BJ (cell line): ENCODE measurements at places on chromosomes 4 and X.

DNA sequence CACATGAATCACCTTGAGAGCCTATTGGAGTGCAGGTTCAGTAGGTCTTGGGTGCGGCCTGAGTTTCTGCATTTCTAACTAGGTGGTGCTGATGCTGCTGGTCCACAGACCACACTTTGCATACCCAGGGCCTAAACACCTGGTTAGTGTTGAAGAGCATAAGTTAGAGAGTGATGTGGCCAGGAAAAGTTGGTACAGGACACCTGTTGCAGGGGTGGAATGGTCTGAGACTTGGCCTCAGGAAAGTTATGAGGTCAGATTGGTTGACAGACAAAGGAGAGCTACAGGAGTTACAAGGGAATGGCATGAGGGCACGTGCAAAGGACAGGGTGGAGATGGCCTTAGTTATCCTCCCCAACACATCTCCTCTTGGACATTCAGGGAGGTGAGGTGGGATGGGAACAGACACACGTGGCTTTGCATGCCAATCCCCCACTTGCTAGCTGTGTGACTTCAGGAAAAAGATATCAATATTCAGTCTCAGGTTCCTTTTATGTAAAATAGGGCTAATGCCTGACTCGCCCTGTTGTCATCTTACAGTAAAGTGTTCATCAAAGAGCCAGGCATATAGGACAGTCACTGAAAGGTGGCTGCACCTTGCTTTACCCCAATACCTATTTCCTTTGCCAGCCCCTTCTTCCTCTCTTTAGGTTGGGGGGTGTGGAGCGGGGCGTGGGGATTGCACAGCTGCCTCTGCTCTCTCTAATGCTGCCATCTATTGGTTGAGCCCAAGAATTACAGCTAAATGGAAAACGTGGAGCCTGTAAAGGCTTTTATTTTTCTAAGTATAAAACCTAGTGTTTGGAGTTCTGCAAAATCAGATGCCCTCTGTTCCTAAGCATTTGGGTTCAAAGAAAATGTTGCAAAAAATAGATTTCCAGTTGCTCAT is 47.5 kb downstream of the ATG4A start:
- no peak for DNase-seq

- no peak for DNase-seq
These were observed 10.6 kb downstream of the UGT2B4 start for GRCh38 chr4:69485130-69485529.

DNA sequence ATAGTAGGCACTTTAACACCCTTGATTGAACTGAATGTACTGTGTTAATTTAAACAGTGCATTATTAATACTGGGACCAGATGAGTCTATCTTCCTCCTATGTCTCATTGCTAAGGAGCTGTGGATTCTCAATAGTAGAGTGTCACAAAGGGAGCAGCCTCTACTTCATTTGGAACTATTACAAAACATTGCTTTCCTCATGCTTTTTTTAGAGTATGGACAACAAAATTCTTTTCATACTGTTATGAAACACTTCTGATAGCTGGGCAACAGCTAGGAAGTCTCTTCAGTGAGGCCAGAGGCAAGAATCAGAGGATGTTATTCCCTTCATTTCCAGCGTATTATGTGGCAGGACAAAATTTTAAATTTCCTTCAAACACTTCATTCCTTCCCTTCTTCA is 160.8 kb downstream of the FBXO8 start:
- DNase-seq: no peak

DNA sequence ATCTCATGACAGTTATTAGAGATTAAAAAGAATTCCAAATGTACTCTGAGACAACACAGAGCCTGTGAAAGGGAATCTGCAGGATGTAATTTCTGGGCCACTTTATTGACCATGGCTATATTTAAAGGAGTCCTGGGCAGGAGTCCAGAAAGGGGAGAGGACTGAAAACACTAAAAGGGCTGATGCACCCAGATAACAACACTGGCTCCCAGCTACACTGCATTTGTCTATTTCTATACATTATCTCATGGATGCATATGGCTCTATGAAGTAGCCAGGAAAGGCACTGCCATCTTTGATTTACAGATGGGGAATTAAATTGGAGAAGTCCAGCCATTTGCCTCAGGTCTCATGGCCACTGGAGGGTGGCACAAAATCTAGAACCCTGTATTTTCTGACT is 56.0 kb downstream of the MED28 start:
- no peak for DNase-seq

GRCh38 chrX:71565474-71566041 is 12.7 kb upstream of the GCNA start:
- no peak for DNase-seq

GRCh38 chrX:2267890-2268289 is 232.9 kb downstream of the DHRSX start:
- DNase-seq: no peak

DNA sequence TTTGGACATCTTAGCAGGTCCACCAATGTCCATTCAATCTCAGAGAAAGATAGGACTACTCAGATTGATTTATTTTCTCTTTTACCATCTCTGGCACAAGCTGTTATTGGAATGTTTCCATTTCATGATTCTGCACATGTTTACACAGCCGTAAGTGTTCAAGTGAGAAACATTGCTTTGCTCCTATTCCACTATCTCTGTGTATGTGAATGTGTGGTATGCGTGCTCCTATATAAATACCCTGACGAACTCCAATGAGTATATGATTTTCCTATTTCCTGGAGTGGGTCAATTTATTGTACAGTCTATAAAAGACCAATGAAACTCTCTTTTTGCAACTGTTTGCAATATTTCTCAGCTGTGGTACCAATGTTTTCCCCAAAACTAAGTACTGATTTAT is 221.0 kb upstream of the GALNT7 start:
- DNase-seq: no peak

GRCh38 chr4:2324891-2325290 is 63.0 kb upstream of the MXD4 start:
- DNase-seq: no peak

DNA sequence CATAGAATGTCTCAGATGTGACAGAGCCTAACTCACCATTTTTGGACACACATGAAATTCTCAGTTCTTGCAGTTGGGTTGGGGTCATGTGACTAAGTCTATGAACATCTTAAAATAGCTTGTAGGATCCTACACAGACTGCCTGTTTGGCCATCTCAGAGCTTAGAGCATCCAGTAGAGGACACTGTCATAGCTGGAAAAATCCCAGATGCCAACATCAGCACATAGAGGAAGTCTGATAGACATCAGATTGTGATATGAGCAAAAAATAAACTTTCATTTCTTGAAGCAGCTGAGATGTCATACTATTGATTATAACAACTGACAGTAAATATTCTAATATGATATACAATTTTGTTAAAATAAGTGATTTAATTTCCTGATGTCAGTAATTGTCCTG is 207.1 kb downstream of the TRAM1L1 start:
- no peak for DNase-seq

GRCh38 chr4:75371915-75372314 is 142.3 kb downstream of the RCHY1 start:
- no peak for DNase-seq

DNA sequence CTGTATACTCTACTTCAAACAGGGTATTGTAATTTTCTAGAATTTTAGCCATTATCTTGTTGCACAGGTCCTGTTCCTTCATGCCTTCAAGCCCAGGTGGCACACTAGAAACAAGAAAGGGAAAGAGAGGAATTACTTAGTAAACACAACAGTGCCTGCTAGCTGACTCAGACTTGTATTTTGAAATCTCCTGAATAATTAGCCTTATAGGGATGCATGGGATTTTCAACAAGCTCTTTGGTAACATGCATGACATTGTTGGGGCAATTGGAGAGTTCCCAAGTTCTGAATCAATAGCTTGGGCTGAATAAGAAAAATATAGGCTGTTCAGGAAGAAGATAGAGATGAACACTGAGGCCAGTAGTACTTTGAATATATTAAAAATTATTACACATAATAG is 118.8 kb downstream of the FAM13A start:
- DNase-seq: peak; percentile 69

GRCh38 chrX:47662144-47662657 is 3.2 kb upstream of the UXT start:
- peak; percentile 78 for DNase-seq

DNA sequence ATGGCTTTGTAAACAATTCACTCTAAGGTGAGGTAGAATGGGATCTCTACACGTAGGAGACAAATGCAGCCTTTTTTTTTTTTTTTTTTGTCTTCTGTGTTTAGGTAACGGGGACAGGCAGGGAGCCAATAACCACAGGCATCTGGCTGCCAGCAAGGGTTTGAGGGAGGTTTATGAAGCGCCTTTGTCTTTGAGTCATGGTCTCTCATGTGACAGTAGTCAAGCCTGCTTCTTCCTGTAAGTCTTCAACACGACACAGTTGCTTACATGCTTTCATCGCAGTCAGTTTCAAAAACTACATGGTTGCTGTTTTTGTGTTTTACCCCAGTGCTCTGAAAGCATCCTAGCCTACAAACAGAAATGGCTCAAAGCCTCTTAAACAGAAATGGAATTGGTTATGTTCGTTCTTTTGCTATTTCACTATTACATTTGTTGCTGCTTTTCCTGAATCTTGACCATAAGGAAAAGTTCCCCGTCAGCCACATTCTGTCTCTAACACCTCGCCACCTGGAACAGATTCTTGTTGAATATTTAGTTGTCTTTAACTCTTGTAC is 127.8 kb upstream of the METTL14 start:
- peak; percentile 61 for DNase-seq

GRCh38 chrX:118286066-118286762 is 59.7 kb upstream of the WDR44 start:
- no peak for DNase-seq

- no peak for DNase-seq
These were observed 170.3 kb upstream of the MAMLD1 start for GRCh38 chrX:150192816-150193215.

DNA sequence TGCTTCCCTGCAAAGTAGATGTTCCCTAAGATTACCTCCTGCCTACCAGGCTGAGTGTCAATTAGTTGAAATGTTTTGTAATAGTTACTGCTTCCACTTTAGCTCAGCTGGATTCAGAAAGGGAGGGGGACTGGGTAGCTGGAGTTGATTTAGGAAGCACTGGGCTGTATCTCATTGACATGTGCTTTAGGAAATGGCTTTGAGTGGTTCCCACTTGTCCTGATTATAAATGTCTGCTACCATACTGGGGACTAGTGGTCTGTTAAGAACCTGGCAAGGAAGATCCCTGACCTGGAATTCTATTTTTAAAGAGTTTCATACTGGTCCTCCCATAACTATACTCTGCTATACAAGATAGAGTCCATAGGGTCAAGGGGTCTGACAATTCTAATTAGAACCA is 363.9 kb upstream of the PPP1R2C start:
- no peak for DNase-seq

GRCh38 chr4:57462843-57463242 is 352.7 kb upstream of the IGFBP7 start:
- no peak for DNase-seq

GRCh38 chr4:185011408-185011807 is 6.9 kb upstream of the HELT start:
- no peak for DNase-seq

GRCh38 chrX:33194876-33195433 is 16.4 kb downstream of the DMD start:
- no peak for DNase-seq

GRCh38 chr4:67201334-67201733 is 344.0 kb downstream of the CENPC start:
- DNase-seq: no peak

DNA sequence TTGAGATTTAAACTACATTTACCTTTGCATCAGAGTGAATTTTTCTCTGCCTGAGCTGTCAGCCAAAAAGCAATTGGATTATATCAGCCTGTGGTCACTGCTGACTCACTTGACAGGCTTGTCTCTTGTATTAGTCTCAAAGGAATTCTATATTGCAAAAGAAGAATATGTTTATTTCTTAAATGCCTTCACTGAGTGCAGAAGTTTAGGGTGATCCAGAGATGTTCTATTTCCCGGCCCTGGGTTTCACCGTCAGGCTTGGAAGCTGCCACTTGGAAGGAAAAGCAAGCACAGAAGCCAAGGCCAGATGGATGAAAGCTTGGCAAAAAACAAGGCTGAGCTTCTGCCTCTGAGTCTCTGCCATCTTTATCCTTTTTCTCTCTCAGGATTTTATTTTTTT is 80.9 kb downstream of the FAM114A1 start:
- DNase-seq: peak; percentile 86

- no peak for DNase-seq
These were observed 43.0 kb downstream of the CCDC158 start for GRCh38 chr4:76377911-76378310.

DNA sequence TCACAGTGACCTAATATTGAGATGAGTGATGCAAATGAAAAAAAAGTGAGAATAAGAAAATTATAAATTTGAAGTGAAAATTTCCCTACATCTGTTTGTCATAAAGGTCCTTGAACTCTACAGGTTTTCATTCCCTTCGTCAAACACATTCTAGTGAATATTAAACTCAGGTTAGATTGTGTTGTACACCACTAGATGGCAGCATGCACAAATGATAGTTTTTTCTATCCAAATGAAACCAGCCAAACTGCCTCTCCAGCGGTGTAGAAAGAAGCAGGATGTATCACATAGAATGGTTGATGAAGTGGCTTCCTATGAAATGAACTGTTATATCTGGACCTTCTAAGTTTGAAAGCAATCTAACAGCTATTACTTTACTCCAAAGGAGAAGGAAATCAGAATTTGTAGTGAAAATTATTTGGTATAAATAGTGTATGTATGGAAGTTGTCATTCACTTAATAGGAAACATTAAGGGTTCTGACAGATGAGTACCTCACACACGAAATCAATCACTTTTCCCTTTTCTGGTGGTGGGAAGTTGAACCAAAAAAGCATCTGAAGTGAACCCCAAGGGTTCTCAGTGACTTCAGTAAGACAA is 382.7 kb downstream of the UNC5C start:
- DNase-seq: no peak

DNA sequence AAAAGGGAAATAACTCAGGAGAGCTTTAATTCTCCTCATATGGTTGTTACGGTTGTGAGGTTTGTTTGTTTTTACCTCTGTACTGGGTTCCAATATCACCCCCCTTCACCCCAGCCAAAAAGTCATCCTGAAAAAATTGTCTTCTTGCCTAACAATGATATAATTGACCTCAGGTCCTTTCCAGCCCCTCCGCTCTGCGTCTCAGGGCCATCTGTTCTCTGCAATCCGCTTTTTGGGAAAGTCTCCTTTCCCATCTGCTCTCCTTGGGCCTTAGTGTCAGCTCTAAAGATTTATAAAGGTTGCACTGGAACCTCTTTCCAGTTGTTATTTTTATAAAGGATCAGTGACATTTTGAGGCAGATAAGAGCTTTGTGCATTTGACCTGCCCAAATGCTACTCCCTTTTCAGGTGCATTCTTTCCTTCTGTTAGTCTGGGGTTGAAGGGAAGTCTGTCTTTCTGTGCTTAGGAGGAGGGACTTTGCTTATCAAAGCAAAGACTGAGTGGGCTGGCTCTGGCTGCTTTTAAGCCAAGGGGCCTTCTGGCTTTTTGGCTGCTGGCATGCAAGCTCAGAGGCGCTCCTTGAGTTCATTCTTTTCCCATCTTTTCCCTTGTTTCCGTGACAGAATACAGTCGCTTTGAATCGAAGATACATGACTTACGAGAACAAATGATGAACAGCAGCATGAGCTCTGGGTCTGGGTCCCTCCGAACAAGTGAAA is 34.1 kb downstream of the DLG3 start:
- DNase-seq: no peak

GRCh38 chrX:7730071-7730470 is 112.9 kb upstream of the VCX start:
- no peak for DNase-seq
